Activated T-cell treated with anti-CD3 and anti-CD28 coated beads, Interleukin-2, amount 50 U/mL, for 72 hours (primary cell): ENCODE measurements at places on chromosomes 11 and 22. TPM values are rescaled to one million over a fixed set of nuclear protein-coding genes. Genes with fewer than 3 reads are reported as not detected.

DNA sequence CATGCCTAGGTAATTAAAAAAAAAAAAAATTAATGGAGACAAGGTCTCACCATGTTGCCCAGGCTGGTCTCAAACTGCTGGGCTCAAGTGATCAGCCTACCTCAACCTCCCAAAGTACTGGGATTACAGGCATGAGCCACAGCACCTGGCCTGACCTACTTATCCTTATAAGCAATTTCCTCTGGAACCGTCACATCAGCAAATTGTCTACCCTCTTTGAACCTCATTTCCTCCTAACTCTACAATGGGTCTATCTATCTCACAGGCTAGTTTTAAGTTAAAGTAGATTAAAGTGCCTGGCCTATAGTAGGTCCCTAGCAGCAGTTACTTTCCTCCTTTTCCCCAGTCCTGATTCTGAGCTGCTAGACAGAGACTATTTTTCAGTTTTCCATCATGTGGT, 43.5 kb downstream of the THAP12 start:
- DNase-seq, result no peak

The SAA4 gene
- total RNA-seq, result not detected

- DNase-seq, result no peak
These were observed 12.7 kb upstream of the TNNT3 start for GRCh38 chr11:1906611-1907423.

GRCh38 chr11:23755769-23756168, 741.1 kb upstream of the LUZP2 start:
- DNase-seq, result no peak

DNA sequence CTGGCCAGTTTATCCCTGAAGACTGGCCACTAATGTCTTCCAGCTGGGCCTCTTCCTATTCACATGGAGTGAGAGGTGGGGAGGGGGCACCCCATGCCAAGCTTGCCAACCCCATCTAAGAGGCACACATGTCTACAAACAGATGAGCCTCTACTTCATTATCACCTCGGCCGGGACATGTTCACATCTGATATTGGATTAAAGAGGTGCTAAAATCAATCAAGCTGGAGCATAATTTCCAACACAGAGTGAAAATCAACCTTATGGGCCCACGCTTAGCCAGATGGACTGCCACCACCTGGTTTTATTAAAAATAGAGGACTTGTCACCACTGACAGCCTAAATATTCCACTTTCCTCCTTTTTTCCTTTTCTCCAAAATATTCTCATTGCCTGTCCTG, 162.6 kb upstream of the NARS2 start:
- DNase-seq, result no peak

- DNase-seq, result no peak
These were observed 20.6 kb downstream of the STARD10 start for GRCh38 chr11:72773291-72773690.

The MRGPRX3 gene
- not detected for total RNA-seq
